ENCODE measurements at places on chromosomes 11 and 22. TPM values are rescaled to one million over a fixed set of nuclear protein-coding genes. Genes with fewer than 3 reads are reported as not detected.

The PIH1D2 gene
- total RNA-seq = 1.8 TPM

The CFAP300 gene
- 4.8 TPM for total RNA-seq

The NPAS4 gene
- total RNA-seq = not detected

The PIM3 gene
- total RNA-seq = 62.2 TPM

The SGSM1 gene
- 2.9 TPM for total RNA-seq

The UCP3 gene
- total RNA-seq = 2.6 TPM

The TRIM49 gene
- not detected for total RNA-seq

The MN1 gene
- total RNA-seq = 10.4 TPM
